ENCODE measurements at places on chromosomes 11 and 22.

GRCh38 chr11:70820712-70821111 is 422.4 kb downstream of the CTTN start:
- DNase-seq, result no peak

DNA sequence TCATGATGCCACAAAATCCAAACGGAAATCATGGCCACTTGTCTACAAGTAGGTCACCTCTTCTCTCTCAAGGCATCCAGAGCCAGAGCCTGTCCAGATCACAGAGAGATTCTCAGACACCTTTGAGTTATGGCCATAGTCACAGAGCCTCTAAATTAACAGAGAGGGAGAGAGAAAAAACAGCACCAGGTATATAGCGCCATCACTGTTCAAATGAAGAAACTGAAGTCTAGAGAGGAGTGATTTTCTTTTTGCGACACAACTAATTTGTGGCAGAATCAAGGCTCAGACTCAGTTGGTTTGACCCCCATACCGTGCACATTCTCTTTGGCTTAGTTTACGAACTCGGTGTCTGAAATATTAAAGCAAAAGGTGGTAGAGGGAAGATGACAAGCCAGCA is 512.9 kb downstream of the NTM start:
- DNase-seq, result no peak

DNA sequence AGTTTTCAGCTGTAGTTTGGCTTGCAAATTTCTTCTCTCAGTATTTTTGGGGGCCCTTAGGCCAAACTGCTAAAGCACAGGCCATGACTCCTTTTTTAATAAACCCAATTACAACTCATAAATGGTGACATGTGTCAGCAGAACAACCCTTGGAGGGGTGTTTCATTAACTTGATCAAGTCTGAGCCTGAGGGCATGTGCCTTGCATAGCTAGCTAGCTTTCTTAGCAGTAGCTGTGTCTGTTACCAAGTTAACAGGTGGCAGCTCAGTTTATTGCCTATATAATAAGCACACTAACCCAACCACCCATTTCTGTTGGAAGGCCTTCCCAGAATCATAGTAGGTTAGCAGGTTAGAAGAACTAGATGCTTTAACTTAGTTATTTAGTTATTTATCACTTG is 950.3 kb upstream of the CCDC90B start:
- no peak for DNase-seq

DNA sequence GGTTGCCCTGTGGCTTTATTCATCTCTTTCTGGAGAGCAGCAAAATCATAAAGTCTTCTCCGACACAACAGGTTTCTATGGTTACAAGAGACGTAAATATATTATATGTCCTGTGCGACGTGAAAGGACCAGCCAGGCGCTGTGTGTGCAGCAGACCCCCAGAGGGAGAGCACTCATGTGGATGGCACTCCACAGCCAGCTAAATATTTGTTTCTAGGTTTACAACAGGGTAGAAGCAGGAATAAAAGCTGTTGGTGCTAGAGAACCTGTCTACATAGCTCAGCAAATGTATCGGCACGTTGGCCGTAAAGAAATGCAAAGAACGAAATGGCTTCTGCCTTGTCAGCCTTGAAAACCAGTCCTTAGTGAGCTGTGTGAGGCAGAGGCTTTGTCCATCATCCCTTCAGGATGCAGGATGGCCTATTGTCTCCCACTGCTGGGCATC is 133.8 kb upstream of the PITPNB start:
- DNase-seq, result no peak

- DNase-seq, result no peak
Measured at GRCh38 chr11:66050581-66051231, 1.5 kb upstream of the SF3B2 start.

GRCh38 chr11:121249039-121249663 is 43.4 kb upstream of the SC5D start:
- no peak for DNase-seq

DNA sequence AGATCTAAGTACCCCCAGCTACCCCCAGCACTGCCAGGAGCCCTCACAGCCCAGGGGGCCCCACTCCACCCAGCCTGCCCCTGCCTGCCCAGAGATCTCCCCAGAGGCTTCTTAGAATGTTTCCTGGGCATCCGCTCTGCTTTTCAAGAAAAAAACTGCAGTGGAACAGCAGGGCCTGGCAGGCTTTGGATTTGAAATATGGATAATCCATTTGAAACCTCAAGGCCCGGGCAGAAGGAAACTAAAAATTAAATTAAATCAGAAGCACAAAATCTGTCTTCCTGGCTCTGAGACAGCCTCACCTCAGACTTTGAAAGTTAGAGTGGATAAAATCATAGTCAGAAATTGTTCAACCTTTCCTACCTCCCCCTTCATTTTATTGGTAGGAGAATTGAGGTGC is 273.6 kb downstream of the OPCML start:
- no peak for DNase-seq

Measured in DND-41 (cell line).